ENCODE measurements at places on chromosomes 6 and 20. TPM values are rescaled to one million over a fixed set of nuclear protein-coding genes. Genes with fewer than 3 reads are reported as not detected.

DNA sequence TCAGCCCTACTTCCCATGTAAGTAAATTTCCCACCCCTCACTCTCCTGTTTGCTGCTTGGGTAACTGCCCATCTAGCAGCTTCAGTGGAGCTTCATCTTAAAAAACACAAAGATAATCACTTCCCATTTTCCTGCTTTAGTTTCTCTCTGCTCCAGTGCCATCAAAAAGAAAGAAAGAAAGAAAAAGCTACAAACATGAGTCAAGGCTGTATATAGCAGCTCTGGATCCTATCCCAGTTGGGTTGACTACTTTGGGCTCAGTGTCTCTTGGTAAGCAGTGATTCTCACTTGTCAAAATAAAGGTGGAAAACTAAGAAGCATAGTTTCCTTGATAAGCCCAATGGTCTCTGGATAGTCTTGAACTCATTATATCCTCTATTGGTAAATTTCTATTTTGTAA lies 48.7 kb upstream of the SRPK1 start:
- no peak for DNase-seq

GRCh38 chr6:144278659-144279314 lies 6.3 kb upstream of the UTRN start:
- DNase-seq: peak; percentile 88

DNA sequence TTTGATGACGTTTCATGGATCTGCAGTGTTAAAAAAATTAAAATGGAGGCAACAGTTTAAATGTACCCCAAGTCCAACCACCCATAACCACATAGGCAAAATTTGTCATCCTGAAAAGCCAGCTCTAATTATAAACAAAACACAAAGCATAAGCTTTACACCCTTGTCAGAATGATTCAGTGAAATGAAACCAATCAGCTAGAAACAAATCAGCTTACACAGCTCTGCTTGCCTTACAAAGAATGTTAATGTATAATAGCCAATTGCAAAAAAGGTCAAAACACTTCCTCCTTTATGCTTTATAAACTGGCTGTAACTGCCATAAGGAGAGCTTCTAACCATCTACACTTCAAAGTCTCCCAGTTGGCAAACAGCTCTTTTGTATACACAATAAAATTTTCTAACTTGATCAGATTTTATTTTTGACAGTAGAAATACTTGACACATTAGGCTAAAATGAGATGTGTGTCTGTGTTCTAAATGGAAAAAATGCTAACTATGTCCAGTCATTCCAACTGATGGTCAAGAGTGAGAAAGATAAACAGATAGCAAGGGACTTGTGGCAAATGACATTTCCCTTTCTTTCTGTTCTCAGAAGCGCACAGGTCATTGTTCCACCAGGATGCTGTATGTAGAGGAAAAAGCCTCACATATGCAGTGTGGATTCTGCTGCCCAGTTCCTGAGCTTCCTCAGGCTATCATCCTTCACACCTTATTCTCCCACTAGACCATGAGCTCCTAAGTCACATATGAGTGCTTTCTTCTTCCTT lies 344.3 kb upstream of the ID4 start:
- no peak for DNase-seq

DNA sequence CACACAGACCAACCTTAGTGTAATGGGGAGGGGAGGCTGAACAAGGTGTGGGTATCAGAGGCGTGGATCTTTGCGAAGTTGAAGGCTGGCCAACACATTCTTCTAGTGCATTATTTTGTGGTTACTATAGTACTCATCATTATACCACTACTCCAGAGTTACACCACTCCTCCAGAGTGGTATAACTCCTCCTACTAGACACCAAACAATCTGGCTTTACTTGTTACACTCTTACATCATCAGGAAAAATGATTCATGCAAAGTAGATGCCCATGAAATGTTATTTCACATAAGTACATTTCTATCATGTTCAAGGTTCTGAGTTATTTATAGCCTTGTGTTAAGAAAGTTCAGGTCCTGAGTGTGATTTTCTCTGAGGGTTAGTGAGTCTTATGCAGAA lies 443.1 kb upstream of the OPRM1 start:
- DNase-seq: peak; percentile 83

- no peak for DNase-seq
Observed at GRCh38 chr6:56760842-56761241, 118.2 kb upstream of the DST start.

Gene LKAAEAR1
- total RNA-seq: not detected

Gene SAPCD1
- 5.1 TPM for total RNA-seq
